Heart left ventricle (tissue), 16 donors: ENCODE measurements at places on chromosomes 13 and 19. TPM values are rescaled to one million over a fixed set of nuclear protein-coding genes. Genes with fewer than 3 reads are reported as not detected.

GRCh38 chr13:113526466-113527220 lies 36.1 kb upstream of the DCUN1D2 start:
- H3K36me3 ChIP-seq: peaks cover 64% of the 10 kb centered on the region
- no peaks in the 10 kb centered on the region for H3K27me3 ChIP-seq
- peaks cover 11% of the 10 kb centered on the region for H3K4me1 ChIP-seq
- DNase-seq: no peak

DACT3 gene
- 20.1 TPM for total RNA-seq

GRCh38 chr19:23071147-23071511 lies 45.7 kb upstream of the ZNF730 start:
- H3K27ac ChIP-seq: no peak overlapping the region
- no peaks in the 10 kb centered on the region for H3K27me3 ChIP-seq
- H3K4me3 ChIP-seq: peak overlapping the region; percentile 43
- no peaks in the 10 kb centered on the region for H3K36me3 ChIP-seq
- DNase-seq: peak; percentile 75

DNA sequence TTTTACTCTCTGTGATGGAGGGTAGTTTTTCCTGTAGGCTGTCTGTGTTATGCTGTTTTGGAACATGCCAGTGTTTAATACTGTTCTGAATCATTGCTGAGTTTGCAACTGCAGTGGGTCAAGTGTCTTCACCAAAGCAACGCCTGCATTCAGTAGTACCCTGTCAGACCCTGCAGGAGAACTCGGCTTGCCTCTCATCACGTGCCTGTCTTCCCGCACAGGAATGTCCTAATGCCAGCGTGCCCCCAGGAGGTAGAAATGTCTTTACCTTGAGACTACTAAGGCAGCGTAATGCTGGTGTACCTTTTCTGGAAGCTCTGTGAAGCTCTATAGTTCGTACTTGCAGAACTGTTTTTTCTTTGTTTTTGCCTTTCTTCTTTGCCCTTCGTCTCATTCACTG lies 42.3 kb downstream of the POLR1D start:
- DNase-seq: no peak
- no peaks in the 10 kb centered on the region for H3K4me1 ChIP-seq
- H3K4me3 ChIP-seq: no peak overlapping the region
- H3K27me3 ChIP-seq: no peaks in the 10 kb centered on the region
- no peak overlapping the region for H3K27ac ChIP-seq

- no peaks in the 10 kb centered on the region for H3K27me3 ChIP-seq
- no peak overlapping the region for H3K4me3 ChIP-seq
- DNase-seq: no peak
Observed at GRCh38 chr13:113145911-113146598, 12.4 kb upstream of the PROZ start.

DNA sequence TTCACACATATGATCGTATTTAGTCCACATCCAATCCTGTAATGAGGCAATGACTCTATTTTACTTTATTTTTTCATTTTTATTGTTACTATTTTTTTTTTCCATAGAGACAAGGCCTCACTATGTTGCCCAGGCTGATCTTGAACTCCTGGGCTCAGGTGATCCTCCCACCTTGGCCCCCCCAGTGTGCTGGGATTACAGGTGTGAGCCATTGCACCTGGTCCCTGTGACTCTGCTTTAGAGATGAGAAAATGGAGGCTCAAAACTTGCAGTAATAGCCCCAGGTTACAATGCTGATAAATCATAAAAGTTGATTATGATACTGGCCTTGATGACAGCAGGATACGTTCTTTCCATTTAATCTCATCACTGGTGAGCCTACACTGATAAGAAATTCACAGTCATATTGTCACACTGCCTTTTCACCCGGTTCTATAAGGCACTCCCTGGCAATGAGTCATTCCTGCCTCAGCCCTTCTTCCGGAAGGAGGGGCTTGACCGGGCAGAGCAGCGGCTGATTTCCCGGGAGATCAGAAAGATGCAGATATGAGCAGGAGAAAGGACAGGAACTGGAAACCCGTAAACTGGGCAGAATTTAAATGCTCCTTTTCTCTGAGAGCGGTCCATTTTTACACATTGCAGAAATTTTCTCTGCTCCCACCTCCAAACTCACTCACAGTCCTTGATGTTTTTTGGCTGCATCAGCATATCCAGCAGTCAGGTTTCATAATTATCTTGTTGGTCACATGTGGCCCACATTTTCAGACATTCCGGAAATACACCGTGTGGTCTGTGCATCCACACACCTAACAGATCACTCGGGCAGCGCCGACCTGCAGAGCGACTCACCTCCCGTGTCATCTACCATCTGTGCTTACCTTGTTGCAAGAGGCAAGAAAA lies 616.4 kb downstream of the EFNB2 start:
- no peak for DNase-seq
- no peak overlapping the region for H3K27ac ChIP-seq
- H3K27me3 ChIP-seq: no peaks in the 10 kb centered on the region
- no peaks in the 10 kb centered on the region for H3K4me1 ChIP-seq
- no peaks in the 10 kb centered on the region for H3K36me3 ChIP-seq
- no peak overlapping the region for H3K4me3 ChIP-seq

- H3K27me3 ChIP-seq: peaks cover 63% of the 10 kb centered on the region
- no peak overlapping the region for H3K27ac ChIP-seq
- H3K4me1 ChIP-seq: peaks cover 8% of the 10 kb centered on the region
- no peak for DNase-seq
Observed at GRCh38 chr19:1780272-1780958, 27.1 kb downstream of the ONECUT3 start.

LGALS14 gene
- not detected for total RNA-seq

IGSF23 gene
- total RNA-seq: not detected

OVOL3 gene
- not detected for total RNA-seq

DNA sequence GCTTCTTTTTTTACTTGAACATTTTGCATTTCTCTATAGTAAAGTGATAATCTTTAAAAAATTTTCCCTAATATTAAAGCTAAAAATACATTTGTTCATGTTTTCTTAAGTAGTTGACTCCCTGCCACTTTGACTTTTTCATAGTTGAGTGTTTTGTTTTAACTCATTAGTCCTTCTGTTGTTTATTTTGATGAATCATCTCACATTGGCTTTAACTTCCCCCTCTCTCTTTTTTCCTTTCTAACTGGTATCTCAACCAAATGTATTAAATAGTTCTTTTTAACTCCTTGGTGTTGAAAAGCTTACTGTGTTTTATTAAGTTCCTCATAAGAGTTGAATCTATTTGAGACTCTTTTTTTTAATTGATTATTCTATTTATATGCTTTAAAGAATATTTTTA lies 2.8 kb downstream of the TNFSF13B start:
- DNase-seq: no peak
- H3K4me1 ChIP-seq: no peaks in the 10 kb centered on the region
- no peaks in the 10 kb centered on the region for H3K36me3 ChIP-seq
- no peaks in the 10 kb centered on the region for H3K27me3 ChIP-seq
- no peak overlapping the region for H3K4me3 ChIP-seq

CNN1 gene
- total RNA-seq: 979 TPM

GRCh38 chr13:99982731-99983498 lies 1.3 kb downstream of the ZIC2 start:
- H3K27ac ChIP-seq: no peak overlapping the region
- H3K27me3 ChIP-seq: peaks cover 99% of the 10 kb centered on the region
- H3K4me3 ChIP-seq: no peak overlapping the region
- no peaks in the 10 kb centered on the region for H3K36me3 ChIP-seq
- H3K4me1 ChIP-seq: peaks cover 4% of the 10 kb centered on the region
- DNase-seq: no peak
